ENCODE measurements at places on chromosomes 16 and 17.

GRCh38 chr16:82093666-82094300 is 58.7 kb downstream of the HSD17B2 start:
- no peak for DNase-seq

GRCh38 chr16:1474082-1474795 is 589 bp downstream of the CLCN7 start:
- DNase-seq: no peak

- DNase-seq: no peak
Observed at GRCh38 chr17:78232859-78233173, 1.4 kb downstream of the TMEM235 start.

DNA sequence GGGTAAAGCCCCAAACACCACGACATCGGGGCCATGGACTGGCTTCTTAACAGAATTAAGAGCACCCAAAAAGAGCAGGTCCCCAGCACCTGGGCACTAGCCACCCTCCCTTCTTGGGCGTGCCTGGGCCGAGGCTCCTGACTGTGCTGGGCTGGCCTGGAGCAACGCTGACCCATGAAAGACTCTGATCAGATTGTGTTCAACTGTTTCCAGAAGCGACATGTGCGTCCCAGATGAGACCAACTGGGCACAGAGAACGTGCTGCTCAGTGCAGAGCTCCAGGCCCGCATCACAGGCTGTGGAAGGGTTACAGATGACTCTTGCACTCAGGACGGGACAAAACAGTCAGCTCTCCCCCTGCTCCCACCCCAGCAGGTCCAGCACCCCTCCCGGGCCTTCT is 100.7 kb downstream of the KCNJ12 start:
- no peak for DNase-seq

GRCh38 chr17:79080761-79081290 is 6.2 kb downstream of the ENGASE start:
- peak; percentile 12 for DNase-seq

- DNase-seq: peak; percentile 82
Observed at GRCh38 chr17:78253946-78254672, 22.7 kb downstream of the TMEM235 start.

GRCh38 chr16:75494661-75495075 is 573 bp downstream of the CHST6 start:
- DNase-seq: no peak

- no peak for DNase-seq
Observed at GRCh38 chr16:78686601-78687000, 587.1 kb downstream of the WWOX start.

GRCh38 chr16:24734382-24734781 is 4.9 kb downstream of the TNRC6A start:
- DNase-seq: no peak

DNA sequence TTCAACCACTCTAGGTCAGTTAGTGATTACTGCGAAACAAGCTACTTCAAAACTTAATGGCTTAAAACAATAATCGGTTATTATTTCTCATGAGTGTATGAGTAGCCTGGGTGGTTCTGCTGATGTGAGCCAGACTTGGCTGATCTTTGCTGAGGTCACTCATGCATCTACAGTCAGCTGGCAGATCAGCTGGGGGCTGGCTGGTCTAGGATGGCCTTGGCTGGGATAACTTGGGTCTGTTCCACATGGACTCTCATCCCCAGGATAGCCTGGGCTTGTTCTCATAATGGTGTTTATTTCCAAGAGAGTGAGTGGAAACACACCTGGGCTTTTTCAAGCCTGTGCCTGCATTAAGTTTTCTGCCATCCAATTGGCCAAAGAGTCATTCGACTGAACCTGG is 13.0 kb downstream of the CCDC182 start:
- peak; percentile 94 for DNase-seq

- DNase-seq: no peak
Observed at GRCh38 chr16:14196539-14196938, 125.4 kb downstream of the MRTFB start.

- no peak for DNase-seq
Observed at GRCh38 chr17:79340333-79341221, 266.0 kb downstream of the ENGASE start.

DNA sequence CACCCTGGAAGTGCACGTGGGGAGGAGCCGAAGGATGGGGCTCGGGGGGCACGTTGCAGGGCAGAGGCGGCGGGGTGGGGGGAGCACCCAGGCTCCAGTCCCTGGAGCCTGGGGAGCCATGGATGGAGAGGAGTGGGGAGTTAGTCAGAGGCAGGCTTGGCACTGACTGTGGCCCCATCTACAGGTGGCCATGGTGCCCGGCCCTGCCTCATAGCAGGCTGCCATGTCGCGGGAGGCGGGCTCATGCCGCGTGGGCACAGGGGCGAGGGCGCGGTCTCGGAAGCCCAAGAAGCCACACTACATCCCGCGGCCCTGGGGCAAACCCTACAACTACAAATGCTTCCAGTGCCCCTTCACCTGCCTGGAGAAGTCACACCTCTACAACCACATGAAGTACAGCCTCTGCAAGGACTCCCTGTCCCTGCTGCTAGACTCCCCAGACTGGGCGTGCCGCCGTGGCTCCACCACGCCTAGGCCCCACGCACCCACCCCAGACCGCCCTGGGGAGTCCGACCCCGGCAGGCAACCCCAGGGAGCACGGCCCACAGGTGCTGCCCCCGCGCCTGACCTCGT is 3.0 kb downstream of the PRR35 start:
- DNase-seq: no peak

DNA sequence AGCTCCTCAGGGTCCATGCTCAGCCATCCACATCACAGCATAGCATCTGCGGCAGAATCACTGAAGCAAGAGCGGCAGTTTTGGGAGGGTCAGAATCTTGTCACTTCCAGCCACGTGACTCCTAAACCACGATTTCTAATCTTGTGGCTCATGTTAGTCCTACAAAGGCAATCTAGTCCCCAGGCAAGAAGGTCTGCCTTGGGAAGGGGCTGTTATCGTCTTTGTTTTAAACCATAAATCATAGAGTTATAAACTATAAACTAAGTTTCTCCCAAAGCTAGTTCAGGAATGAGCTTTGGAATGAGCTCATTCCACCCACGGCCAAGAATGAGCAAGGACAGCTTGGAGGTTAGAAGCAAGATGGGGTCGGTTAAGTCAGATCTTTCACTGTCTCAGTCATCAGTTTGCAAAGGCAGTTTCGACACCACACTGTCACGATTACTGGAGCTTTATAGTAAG is 20.8 kb upstream of the DNAH17 start:
- DNase-seq: no peak

- DNase-seq: no peak
Observed at GRCh38 chr16:59060207-59060606, 326.1 kb upstream of the GOT2 start.

DNA sequence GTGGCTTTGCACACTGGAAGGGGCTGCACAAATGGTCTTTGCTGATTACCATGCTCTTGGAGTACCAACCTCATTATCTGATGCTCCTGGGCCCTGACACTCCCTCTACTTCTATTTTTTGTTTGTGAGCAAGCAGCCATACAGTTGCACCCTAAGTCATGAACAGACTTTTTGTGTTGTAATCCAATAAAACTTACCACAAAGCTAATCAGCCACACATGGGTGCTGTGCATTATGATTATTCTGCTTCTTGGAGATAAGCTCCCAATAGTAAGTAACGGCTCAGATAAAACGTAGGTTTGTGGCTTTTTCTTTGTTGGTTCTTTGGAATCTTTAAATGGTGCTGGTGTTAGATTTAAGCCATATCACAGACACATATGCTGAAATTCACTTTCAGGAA is 76.2 kb downstream of the CCT6B start:
- DNase-seq: no peak

DNA sequence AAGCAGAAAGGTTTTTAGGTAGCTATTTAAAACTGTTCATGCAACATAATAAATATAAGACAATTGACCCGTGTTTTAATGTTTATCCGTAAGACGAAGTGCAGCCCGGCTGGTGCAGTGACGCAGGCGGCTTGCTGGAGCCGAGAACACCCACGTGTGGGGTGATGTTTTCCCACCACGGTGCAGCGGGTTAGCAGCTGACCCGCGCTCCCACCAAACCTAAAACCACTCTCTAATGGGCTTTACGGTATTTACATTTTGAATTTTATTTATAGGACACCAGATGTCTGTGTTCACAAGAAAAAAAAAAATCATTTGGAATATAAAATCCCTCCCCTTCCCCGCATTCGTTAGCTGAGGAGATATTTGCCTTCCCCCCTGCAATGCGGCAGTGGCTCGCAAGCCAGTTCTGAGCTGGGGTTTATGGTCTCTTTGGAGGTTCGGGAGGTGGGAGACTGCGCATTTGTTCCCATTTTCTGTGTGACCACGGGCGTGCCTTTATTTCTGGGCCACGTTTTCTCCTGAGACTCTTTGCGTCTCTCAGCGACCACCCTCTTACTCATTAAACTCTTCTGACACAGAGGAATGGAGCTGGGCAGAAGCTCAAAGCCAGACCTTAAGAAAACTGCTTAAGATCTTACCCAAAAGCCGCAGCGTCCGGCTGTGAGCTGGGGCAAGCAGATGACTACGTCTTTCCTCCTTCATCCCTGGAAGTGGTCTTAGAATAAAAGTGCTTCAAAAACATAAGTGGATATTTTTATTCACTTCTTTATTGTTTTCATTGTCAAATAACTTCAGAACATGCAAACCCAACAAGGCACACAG is 301.1 kb downstream of the IRF8 start:
- DNase-seq: no peak

GRCh38 chr16:27441276-27441675 is 39.3 kb downstream of the IL21R start:
- no peak for DNase-seq

- no peak for DNase-seq
Observed at GRCh38 chr16:85199069-85199725, 86.9 kb upstream of the CIBAR2 start.

DNA sequence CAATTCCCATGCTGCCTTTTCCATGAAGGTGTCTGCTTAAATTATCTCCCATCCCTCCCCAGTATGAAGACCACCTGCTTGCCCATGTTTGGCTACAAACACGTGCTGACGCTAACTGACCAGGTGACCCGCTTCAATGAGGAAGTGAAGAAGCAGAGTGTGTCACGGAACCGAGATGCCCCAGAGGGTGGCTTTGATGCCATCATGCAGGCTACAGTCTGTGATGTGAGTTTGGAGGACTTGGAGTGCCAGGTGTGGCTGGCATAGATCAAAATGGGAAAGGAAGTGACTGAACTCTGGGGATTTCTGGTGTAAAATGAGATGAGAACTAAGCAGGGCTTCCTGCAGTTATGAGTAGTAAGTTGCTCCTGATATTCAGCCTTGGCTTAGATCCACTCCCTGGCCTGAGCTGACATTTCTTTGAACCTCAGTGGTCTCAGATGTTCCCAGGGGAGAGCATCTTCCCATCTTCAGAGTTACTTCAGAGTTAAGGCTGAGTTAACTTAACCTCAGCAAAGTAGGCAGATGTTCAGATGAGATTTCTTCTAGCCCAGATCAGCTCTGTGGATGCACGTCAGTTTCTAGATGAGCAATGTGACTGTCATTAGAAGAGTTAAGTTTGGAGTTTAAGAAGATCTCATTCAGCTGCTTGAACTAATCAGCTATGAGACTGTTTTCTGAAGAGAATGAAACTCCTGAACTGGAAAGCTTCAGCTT is 32.7 kb downstream of the ITGB3 start:
- no peak for DNase-seq

- no peak for DNase-seq
Observed at GRCh38 chr16:12754824-12755543, 48.7 kb downstream of the CPPED1 start.

DNA sequence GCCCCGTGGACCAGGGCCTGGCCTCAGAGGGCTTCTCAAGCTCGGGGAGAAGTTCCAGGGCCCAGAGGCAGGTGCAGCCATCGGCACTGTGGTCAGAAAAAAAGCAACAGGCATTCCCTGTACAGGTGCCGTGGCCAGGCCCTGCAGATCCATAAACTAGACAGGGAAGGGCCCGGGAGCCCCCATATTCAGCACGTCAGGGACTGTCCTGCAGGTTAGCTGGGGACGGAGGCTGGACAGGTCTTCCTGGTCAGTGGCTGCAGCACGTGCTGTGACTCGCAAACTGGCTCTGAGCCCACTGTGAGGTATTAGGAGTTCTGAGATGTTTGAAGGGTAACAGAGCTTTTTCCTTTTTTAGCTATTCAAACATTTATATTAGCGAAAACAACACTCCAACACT is 15.0 kb upstream of the C16orf95 start:
- DNase-seq: no peak

DNA sequence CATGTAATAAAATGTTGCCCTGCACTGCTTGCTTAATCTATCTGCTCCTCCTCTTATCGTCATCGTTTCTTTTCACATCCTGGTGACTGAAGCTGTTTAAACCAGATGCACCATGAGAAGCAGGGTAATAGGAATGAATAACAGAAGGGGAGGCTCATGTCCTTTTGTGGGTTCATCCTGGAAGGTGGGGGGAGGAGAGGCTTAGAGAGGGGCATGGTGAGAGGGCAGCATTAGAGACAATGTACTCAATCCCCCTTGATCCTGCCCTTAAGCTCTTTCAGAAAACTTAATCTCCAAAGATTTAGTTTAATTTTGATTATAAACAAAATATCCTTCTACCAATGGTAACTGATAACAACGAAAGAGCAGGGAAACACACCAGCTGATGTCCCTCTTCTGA is 248.5 kb downstream of the CA10 start:
- no peak for DNase-seq

DNA sequence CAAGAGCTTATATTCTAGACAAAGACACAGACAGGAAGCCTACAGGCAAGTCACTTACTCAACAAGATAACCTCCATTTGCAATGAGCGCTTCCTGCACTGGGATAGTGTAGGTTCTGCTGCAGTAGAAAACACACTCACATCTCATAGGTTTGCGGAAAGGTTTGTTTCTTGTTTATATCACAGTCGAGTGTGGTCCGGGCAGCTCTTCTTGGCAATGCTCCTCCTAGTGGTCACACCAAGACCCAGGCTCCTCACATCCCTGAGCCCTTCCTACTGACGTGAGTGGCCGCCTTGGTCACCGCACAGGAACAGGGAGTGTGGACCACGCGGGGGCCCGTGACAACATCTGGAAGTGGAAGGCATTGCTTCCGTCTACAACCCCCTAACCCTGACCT is 48.0 kb upstream of the RBFOX3 start:
- DNase-seq: no peak

DNA sequence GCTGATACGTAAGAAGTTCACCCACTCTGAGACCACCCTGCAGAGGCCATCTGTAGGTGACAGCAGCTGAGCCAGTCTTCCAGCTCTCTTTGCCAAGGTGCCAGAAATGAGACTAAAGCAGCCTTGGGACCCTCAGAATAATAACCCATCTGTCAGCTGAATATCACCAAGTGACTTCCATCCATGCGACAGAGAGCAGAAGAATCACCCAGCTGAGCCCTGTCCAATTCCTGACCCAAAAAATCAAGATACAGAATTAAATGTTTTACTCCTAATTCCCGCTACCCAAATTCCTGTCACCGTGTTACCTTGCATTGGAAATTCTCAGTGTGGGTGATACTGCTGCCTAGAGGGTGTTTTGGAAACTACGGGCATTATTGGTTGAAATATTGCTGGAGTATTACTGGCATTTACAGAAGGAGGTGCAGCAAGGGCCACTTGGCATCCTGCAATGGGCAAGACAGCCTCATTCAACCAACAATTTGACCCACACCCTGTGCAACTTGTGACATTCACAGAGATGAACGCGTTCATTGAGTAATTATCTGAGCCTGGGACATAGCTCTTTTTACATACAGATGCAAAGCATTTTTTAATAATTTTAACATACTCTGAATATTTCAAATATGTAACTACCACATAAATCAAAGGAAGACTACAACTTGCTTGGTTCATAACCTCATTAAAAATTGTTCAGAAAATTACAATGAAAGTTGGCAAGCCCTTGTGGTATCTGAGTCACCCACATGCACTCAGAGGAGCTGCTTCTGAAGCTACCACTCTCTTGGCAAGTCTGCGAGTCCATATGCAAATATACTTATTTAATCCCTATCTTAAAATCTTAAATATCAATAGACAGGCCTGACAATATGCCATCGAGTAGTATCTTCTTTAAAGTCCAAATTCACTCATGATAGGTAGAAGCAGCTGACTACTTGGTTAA is 126.6 kb downstream of the C16orf95 start:
- DNase-seq: no peak
